ENCODE measurements at places on chromosomes 4 and X.

DNA sequence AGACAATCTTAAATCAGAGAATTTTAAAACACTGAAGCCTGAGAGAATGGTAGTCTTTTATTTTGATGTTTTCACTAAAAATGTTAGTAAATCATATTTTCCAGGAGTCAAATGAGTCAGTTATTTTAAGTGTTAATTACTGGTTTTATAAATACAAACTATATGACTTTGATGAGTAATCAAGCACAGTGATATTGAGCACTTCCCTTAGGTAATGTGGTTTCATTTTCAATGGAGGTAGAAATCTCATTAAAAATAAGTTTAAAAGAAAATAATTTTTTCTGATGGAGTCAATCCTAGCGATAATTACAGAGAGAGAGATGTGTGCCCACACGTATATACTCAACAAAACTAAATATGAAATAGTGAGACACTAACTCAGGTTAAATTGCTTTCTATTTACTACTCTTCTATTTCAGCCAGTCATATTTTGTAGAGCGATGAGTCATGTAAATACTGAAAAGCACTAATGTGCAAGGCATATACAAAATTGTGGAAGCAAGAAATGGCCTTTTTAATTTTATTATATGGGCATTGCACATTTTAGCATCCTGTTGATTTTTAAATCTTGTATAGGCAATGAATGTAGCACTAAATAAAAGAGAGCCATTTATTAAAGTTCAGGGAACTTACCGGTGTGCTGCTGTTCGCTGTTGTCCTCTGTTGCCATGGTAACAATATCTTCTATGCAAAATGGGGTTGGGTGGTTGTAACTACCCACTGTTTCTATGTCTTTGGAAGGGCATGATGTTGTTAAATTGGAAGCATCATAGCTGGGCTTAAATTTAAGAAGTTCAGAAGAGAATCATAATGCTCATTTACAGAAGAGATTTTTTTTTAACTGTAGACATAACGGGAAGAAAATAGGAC is 513.7 kb downstream of the TLL1 start:
- no peak for DNase-seq

- DNase-seq: no peak
Measured at GRCh38 chr4:27716693-27717430, 856.2 kb downstream of the STIM2 start.

- no peak for DNase-seq
Measured at GRCh38 chr4:144562019-144562705, 83.8 kb upstream of the HHIP start.

- DNase-seq: no peak
Measured at GRCh38 chr4:95191537-95191936, 357.2 kb downstream of the UNC5C start.

- DNase-seq: no peak
Measured at GRCh38 chr4:1237981-1238675, 10.8 kb downstream of the CTBP1 start.

DNA sequence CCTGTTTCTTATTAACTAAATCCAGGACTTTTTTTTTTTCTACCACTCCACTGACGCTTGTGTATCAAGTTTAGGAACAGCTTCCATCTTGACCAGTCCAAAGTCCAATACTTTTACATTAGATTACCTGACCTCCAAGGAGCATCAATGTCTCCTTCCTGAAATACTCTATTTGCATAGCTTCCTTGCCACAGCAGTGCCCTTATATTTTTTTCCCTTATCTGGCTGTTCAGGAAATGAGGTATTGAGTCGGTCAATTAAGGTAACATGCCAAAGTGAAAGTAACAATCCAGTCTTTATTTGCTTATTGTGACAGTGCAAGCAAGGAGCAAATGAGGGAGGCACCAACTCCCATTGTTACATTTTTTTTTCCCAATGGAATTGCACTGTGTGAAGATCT is 730.8 kb upstream of the NDST4 start:
- no peak for DNase-seq

- no peak for DNase-seq
Measured at GRCh38 chr4:124423160-124423559, 289.4 kb downstream of the ANKRD50 start.

DNA sequence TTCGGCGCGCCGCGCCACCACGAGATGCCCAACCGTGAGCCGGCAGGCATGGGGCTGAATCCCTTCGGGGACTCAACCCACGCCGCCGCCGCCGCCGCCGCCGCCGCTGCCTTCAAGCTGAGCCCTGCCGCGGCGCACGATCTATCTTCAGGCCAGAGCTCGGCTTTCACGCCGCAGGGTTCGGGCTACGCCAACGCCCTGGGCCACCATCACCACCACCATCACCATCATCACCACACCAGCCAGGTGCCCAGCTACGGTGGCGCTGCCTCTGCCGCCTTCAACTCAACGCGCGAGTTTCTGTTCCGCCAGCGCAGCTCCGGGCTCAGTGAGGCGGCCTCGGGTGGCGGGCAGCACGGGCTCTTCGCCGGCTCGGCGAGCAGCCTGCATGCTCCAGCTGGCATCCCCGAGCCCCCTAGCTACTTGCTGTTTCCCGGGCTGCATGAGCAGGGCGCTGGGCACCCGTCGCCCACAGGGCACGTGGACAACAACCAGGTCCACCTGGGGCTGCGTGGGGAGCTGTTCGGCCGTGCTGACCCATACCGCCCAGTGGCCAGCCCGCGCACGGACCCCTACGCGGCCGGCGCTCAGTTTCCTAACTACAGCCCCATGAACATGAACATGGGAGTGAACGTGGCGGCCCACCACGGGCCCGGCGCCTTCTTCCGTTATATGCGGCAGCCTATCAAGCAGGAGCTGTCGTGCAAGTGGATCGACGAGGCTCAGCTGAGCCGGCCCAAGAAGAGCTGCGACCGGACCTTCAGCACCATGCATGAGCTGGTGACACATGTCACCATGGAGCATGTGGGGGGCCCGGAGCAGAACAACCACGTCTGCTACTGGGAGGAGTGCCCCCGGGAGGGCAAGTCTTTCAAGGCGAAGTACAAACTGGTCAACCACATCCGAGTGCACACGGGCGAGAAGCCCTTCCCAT is 1.1 kb downstream of the ZIC3 start:
- no peak for DNase-seq

DNA sequence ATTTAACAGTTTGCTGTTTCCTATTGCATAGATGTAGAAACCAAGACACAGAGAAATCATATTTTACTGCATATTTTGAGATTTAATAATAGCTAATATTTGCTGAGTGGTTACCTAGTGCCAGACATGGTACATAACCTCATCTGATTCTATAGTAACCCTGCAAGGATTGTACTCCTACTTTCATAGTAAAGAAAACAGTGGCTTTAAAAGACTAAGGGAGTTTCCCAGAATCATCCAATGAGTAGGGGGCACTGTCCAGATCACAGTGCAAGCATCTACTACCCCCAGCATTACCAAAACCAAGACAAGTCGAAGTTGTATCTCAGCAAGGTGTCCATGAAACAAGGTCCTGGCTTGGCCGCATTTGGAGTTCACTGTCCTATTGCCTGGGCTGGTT is 224.5 kb upstream of the TENM3 start:
- DNase-seq: no peak

DNA sequence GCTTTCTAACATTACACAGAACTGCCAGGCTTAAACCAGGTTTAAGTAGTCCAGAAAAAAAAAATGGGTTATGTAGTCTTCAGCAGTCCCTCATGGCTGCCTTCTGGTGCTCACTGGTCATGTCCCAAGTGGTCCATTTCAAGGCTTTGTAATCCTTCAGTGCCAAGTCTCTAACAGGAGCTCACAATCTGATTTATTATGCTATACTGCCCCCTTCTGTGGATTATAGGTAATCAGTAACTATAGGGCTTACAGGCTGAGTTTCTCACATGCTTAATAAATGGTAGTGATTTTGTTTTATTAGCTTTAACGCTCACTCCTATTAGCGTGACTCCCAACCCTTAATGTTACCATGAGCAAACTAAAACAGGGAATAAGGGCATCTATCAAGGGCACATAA is 92.5 kb upstream of the EDA2R start:
- DNase-seq: no peak

DNA sequence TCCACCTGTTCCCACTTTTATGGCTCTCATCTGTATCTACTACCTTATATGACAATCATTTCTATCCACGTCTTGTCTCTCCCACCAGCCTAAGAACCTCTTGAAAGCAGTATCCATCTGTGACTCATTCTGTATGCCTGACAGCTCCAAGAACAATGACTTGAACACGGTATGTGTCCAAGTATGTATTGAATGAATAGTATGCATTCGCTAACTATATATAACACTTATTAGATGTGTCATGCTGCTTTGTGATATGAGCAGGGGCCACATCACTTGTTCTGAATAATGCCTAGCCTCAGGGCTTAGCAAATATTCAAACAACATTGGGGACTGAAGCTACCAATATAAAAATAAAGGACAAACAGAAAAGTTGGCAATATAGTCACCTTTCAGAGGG is 4.9 kb downstream of the OPHN1 start:
- DNase-seq: no peak

GRCh38 chrX:21207080-21207479 is 167.1 kb upstream of the CNKSR2 start:
- DNase-seq: no peak

- DNase-seq: no peak
Measured at GRCh38 chr4:56007154-56007553, 58.4 kb downstream of the CEP135 start.

DNA sequence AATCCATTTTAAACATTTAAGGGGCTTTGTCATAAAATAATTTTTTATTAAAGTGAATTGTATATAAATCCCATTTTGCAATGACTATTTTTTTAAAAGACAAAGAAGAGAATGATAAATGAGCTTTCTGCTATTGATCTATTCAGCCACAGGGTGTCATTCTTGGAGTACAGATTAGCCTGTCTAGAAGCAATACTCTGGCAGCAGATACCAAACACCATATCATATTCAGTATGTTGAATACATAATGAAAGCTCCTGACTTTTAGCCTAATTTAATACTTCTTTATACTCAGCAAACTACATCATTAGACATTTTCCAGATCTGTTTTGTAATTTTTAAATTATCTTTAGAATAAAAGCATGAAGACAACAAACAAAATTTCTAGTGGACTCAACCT is 496.3 kb downstream of the PDGFC start:
- DNase-seq: no peak

GRCh38 chrX:116246261-116246660 is 75.7 kb downstream of the AGTR2 start:
- DNase-seq: no peak

DNA sequence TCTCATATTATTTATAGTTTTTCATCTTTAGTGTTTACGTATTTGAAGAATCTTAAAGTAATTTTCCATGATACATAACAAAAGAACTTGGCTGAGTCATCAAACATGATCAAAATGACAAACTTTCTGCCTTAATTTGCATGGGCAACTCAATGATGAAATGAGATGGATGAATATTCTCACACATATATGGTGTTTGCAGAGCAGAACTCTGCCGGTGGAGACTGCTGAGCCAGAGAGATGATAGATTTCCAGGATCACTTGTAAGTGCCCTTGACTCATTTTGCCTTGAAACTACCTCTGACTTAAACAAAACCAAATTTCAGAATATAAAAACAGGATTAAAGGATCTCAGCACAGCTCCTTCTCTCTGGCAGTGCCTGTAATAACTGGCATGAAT is 38.2 kb downstream of the TRPC3 start:
- no peak for DNase-seq

DNA sequence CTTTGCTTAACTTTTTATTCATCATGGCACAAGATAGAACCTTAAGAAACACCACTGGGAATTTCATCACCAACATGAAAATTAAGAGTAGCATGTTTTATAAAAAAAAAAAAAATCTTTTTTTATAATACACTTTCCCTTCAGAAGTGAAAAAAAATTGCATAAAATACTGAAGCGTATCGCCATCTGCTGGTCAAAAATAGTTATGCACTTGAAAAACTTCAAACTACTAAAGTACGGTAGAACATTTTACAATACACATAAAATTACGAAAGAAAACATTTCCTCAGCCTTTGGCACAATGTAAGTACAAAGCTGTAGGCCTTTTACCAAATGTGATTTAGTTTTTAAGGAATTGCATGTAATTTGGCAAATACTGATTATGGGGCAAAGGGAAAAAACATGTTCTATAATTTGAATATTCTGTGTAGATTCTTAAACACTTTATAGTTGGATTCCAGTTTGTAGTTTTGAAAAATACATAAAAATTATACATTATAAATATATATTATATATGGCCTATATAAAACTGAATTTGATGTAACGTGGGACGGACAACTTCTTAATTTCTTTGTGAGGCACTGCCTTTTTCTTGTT is 26.5 kb downstream of the HCCS start:
- no peak for DNase-seq

- no peak for DNase-seq
Measured at GRCh38 chr4:85617202-85617601, 142.3 kb downstream of the ARHGAP24 start.

DNA sequence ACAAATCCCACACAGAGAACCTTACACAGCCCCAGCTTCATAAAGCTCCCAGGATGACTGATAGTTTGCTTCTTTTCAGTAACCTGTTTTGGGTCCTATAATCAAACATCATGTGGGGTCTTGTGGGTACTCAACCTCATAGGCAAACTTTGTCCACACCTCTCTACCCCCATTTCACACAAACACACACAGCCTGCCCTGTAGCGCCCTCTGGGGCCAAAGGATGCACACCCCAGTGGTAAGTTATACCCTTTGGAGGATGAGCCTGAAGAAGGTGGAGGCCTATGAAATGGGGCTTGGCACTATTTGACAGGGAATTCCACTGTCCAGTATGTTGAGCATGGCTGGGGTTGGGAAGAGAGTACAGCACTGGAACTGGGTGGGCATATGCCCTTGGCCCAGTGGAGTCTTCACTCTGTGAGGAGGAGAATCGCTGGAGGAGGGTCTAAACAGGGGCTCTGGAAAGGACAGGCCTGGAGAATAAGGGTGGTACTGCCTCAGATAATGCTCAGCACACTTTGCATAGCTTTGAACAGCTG is 30.5 kb upstream of the COL25A1 start:
- DNase-seq: no peak

- DNase-seq: no peak
Measured at GRCh38 chr4:14695095-14695845, 307.0 kb upstream of the CPEB2 start.

Measured in stimulated activated CD4-positive, alpha-beta T cell treated with anti-CD3 and anti-CD28 coated beads, Interleukin-2, amount 100 ng/mL, for 4 hours (primary cell).